ENCODE measurements at places on chromosomes 1 and 21. TPM values are rescaled to one million over a fixed set of nuclear protein-coding genes. Genes with fewer than 3 reads are reported as not detected.

Gene S100A9
- 9.1 TPM for polyA plus RNA-seq

Gene LCE7A
- polyA plus RNA-seq = not detected

Gene LGR6
- polyA plus RNA-seq = 1.1 TPM

Gene PRRX1
- 1.2 TPM for polyA plus RNA-seq

Gene KCNQ4
- polyA plus RNA-seq = 2.1 TPM

Gene AADACL4
- polyA plus RNA-seq = 1.2 TPM

Gene FHL3
- 19.6 TPM for polyA plus RNA-seq

Gene PDC
- polyA plus RNA-seq = 0.33 TPM

Gene BRINP3
- 4.2 TPM for polyA plus RNA-seq

Gene CCNL2
- 373 TPM for polyA plus RNA-seq

DNA sequence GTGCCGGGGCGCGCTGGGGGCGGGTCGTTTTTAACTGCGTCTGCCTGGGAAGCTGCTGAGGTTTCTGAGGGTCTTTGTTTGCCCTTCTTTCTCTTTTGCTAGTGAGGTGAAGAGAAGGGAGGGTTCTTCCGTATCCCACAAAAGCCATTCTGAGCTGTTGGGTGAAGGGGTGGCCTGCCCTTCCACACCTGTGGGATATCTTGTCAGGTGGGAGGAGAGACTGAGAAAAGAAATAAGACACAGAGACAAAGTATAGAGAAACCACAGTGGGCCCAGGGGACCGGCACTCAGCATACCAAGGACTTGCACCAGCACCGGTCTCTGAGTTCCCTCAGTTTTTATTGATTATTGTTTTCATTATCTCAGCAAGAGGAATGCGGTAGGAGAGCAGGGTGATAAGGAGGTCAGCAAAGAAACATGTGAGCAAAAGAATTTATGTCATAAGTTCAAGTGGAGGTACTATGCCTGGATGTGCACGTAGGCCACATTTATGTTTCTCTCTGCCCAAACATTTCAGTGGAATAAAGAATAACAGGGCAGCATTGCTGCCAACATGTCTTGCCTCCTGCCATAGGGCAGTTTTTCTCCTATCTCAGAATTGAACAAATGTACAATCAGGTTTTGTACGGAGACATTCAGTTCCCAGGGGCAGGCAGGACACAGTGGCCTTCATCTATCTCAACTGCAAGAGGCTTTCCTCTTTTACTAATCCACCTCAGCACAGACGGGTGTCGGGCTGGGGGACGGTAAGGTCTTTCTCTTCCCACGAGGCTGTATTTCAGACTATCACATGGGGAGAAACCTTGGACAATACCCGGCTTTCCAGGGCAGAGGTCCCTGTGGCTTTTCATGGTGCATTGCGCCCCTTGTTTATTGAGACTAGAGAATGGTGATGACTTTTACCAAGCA, 972 bp downstream of the PGBD2 start:
- peak; percentile 22 for DNase-seq

DNA sequence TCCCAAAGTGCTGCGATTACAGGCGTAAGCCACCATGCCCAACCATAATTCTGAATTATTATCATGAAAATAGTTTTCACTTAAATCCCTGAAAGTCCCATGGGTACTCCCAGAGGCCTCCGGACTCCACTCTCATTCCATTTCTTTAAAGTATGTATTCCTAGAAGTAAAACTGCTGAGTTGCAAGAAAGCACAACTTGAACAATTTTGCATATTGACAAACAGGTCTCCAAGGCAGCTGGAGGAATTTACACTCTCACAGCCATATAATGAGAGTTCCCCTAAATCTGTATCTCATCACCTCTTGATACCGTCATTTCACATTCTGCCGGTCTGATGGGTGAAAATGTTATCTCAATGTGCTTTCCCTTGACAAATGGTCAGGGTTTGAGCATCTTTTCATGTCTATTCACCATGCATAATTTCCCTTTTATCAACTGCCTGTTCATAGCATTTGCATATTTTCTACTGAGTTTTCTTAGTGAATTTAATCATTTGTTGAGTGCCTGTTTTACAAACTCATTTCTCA, 129.4 kb downstream of the SMYD3 start:
- no peak for DNase-seq

- no peak for DNase-seq
Measured at GRCh38 chr1:248825136-248825535, 579 bp downstream of the SH3BP5L start.

- DNase-seq = peak; percentile 61
Measured at GRCh38 chr1:176949033-176949662, 215.4 kb downstream of the ASTN1 start.

DNA sequence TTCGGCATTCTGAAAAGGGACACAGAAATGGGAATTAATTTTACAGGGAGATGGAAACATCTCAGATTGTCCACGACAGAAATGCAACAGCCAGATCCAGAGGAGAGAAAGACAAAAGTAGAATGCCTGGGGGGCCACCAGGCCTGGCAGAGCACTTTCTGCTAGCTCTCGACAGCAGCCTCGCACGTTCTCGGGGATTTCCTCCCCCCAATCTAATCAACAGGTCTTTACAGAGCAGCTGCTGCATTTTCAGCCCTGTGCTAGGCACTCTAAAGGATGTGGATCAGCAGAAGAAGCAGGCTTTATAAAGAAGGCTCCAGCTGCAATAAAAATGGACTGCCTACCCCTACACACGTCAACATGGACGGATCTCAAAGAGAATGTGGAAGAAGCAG, 10.6 kb downstream of the CSRP1 start:
- DNase-seq = no peak

GRCh38 chr1:163395790-163396189, 74.0 kb downstream of the NUF2 start:
- peak; percentile 43 for DNase-seq

GRCh38 chr1:220711056-220711809, 21.1 kb downstream of the C1orf115 start:
- DNase-seq = no peak

DNA sequence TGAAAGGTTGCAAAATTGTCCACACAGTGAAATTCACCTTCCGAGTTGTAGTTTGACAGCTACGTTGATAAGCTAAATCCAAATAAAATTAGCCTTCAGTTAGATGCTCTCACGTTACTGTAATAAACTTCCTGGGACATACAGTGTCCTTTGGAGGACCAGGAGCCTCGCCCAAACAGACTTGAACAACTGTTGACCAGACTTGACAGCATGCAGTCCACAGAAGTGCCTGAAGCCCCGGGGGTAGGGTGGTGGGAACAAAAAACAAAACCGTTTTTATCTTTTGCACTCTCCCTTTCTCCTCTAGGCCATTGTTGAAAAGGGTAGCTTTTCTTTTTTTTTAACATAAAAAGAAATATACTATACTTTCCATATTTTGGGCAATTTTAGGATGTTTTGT, 172.8 kb upstream of the SAMSN1 start:
- DNase-seq = no peak

GRCh38 chr1:179327679-179328078, 34.1 kb downstream of the SOAT1 start:
- DNase-seq = no peak

DNA sequence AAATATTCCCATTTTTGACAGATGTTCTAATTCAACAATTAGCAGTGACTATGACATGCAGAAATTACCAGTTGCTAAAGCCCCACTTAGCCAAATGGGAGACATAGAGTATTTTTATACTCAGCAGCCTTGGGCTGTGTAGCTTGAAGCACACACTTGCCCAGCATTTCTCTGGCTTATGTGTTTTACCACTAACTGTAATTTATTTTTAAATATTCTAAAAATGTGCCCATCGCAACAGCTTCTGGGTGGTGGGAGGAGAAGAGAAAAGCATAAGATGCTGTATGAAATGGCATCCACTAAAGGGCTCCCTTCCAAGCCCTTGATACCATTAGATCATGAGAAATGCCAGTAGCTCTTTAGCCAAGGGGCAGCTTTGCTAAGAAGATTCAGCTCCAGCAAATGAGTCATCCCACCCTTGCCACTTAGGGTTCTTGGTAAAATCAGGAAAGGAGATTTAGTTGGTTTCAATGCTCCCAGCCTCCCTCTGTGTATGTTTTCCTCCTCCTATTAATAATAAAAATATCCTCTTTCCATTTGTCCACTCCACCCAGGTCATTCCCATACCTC, 462.7 kb upstream of the DEPDC1 start:
- DNase-seq = no peak

GRCh38 chr1:161820914-161821313, 54.8 kb downstream of the ATF6 start:
- no peak for DNase-seq

DNA sequence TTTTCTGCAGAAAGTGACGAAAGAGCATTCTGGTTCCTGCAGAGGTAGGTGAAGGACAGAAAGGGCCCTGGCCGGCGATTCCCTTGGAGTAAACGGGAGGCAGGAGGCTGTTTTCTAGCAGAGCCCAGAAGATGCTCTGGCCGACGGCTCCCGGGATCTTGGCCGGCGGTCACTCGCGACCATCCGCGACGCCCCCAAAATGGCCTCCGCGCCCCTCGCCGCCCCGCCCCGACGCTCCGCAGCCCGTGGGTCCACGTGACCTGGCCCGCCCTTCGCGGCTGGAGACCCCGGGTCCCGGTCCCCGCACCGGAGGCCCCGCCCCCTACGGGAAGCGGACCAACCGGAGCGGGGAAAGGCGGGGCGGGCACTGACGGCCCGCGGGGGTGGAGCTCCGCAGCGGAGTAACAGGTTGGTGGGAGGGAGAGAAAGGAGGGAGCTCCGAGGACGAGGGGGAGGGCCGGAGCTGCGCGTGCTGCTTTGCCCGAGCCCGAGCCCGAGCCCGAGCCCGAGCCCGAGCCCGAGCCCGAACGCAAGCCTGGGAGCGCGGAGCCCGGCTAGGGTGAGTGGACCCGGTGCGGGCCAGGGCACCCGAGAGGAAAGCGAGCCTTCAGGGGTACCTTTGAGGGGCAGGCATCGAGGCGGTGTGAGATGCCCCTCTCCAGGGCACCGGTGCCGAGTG, at the start of gene CGN:
TSS of gene CGN (plus strand) at position 431 of the 679 bp plus-strand sequence. CDS start 7,133 bp downstream, outside the sequence.
- DNase-seq = peak; percentile 92

DNA sequence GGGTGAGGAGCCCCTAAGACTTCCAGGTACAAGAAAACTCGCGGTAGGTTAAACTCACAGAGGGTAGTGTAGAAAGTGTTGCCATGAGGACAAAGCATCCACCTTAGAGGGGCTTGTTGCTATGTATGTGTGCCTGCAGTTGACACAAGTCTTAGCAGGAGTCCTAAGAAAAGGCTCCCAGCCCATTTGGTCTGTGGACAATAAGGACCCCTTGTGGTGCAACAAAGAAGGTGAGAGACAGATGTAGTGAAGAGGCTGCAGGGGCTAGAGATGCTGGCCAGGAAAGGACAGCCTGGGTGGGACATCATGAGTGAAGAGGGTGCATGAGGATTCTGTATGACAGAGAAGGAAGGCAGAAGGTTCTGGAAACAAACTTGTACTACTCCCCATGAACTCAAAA, 36.3 kb upstream of the IL10 start:
- DNase-seq = no peak

DNA sequence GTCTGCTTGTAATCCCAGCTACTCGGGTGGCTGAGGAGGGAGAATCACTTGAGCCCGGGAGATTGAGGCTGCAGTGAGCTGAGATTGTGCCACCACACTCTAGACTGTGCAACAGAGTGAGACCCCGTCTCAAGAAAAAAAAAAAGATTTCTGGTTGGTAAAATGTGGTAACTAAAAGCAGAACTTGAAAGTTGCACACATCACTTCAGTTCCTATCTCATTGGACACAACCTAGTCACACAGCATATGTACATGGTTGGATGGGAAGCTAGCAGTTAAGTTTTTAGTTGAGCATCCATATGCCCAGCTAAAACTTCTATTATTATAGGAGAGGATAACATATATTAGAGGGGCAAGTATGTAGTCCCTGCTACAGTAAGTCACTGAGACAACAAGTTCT, 22.1 kb downstream of the BCAS2 start:
- no peak for DNase-seq

DNA sequence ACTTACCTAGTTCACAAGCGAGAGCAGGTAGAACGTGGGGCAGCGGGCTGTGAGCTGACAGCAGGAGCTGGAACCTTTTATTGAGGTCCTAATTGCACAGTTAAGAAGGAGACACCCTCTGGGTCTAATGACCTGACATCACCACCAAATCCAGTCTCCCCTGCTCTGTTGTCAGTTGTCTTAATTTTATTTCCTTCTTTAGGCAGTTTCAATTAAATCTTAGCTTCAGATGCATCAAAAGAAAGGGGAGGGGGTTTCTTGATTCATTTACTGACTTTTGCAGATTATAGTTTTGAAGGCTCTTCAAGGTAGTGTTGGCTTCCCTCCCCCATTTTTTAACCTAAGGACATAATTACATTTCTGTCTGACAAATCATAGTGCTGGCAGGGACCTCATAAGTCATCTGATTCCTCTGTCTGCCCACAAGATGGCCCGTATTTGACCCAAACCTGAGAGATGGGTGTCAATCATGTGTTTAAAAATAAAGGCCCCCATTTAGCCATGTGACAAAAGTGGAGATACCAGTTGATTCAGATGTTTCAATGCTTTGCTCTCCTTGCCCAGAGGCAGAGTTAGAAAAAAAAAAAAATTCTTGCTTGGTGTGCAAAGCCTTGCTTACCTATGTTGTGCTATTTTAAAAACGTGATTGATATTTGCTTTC, at the start of gene TCHHL1:
TSS of gene TCHHL1 (minus strand) at position 51 of the 661 bp plus-strand sequence. CDS start 921 bp downstream, outside the sequence.
- no peak for DNase-seq

DNA sequence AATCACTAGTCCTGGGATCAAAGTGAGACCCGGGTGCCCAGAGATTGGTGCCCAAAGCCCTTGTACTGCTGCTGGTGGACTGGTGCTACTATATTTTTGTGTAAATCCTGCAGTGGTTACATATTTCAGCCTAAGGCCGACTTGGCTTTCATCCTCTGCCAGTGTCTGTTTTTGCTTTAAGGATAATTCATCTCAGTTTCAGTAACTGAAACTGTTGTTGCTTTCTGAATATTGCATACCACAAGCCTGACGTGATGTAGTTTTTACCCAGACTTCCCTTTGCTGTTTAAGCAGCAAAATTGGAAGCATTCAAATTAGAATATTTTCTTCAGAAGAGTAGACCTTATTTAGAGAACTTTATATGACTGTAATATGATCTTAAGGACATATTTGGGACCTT, 341.8 kb downstream of the RYR2 start:
- DNase-seq = peak; percentile 7

DNA sequence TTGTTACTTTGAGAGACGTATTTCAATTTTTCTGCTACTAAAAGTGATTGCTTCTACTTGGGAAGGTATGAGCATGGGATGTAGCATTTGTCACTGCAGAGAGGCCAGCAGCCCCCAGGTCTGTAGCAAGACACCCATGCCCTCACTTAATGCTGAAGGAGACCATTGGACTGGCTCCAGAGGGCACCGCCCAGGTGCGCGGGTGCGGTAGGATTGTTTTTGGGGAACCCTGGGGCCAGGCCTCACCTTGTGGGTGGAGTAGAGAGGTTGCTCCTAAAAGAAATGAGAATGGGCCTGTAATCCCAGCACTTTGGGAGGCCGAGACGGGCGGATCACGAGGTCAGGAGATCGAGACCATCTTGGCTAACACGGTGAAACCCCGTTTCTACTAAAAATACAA, 30.6 kb upstream of the IFNGR2 start:
- no peak for DNase-seq

- DNase-seq = no peak
Measured at GRCh38 chr1:202063093-202063492, 52.7 kb downstream of the ELF3 start.

DNA sequence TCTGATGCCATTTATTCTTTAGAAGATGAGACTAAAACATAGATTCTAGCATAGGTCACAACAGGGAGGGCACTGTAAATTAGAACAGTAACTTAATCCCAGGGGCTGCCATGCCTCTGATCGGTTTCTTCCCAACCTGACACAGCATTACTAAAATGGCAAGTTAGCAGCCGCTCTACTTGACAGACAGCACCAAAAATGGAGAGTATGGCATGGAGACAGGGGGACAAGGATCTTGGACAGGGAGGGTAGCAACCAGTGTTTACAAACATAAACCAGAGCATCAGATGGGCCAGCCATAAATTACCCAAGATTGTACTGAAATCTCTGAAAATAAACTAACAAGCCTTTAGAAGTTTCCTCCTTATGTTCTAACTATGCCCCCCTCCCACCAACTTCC, 5.9 kb downstream of the DUSP10 start:
- no peak for DNase-seq
